Activated CD8-positive, alpha-beta memory T cell treated with anti-CD3 and anti-CD28 coated beads for 1 hour (primary cell): ENCODE measurements at places on chromosomes 11 and 22.

DNA sequence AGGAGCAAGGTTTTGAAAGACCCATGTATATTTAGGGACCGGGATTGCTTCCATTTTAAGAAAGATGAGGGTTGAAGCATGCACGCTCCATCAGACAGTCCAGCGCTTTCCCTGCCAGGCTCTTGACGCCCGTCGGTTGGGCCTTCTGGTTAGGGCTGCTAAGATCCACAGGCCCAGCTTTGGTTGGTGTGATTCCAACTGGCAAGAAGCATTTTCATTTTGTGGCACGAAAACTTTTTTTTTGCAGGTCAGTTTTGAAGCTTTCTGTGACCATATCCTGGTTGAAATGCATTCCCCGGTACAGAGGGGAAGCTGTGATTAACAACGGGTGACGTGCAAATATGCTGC lies 34.3 kb upstream of the MPPED1 start:
- DNase-seq, result no peak

DNA sequence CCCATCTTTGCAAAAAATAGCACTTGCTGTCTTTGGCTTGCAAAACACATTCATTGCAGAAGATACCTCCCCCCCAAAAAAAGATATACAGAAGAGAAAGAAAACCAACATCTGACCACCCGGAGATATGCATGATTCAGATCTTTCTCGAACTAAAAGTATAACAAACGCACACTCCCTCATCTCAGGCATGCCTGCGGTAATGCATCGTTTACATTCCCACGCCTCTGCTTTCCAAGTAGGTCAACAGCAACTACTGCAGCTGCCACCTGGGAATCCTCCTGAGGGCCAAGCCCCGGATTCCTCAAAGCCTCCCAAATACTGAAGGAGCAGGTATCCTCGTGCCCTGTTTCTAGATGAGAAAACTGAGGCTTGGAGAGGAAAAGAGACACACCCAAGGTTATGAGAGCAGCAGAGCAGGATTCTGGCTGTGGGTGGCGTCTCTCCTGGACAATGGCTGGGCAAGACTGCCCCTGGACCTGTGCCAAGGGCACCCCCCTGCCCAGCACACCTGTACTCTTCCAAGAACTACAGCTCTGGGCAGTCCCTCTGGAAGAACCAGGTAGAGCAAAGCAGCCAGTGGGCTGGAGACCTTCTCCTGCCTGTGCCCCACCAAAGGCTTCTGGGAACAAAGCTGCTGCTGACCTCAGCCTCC lies 38.1 kb downstream of the NUP50 start:
- DNase-seq, result no peak

DNA sequence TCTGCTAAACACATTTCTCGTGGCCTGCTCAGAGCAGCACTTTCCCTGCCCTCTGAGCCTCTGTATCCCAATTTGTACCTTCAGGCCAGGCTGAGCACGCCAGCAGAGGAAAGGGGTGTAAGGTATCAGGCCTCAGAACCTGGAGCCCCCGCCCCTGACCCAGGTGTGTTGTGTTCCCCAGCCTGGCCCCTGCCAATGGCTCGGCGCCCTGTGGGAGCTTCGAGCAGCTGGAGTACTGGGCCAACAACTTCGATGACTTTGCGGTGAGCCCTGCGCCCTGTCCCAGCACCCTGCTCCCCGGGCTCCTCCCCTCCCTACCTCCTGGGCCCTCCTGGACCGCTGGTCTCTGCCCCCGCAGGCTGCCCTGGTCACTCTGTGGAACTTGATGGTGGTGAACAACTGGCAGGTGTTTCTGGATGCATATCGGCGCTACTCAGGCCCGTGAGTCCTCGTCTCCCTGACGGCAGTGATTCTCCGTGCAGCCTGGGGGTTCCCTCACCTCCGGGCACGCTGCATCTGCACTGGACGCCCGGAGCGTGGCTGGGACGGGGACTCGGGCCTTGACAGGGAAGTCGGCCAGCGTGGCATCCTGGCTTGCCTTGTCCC lies 36.9 kb downstream of the TPCN2 start:
- no peak for DNase-seq

DNA sequence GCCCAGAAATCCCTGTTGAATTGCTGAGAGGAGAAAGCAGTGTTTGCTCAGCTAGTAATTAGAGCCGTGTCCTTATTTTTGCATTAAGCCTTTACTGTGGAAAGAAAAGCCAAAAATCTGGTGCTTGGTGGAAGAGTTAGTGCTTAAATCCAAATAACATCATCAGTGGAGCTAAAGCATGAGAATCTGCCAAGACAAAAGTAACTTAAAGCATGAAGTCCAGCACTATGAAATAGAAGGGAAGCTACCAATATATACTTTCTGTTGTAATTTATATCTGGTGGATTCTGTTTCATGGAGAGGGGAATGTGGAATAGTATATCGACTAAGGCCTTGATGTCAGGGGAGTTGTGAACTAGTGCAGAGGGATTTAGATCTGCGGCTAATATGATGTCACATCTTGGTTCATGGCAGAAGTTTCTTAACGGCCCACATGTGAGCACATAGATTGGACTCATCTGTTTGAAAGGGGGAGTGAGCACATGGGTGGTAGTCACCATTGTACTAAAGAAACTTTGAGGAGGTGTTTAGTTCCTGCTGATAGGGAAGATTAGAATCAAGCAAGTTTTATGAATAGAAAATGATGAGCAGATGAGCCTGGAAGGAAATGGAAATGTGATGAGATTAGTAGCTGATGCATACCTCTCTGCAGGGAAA lies 224.4 kb upstream of the MTNR1B start:
- no peak for DNase-seq

DNA sequence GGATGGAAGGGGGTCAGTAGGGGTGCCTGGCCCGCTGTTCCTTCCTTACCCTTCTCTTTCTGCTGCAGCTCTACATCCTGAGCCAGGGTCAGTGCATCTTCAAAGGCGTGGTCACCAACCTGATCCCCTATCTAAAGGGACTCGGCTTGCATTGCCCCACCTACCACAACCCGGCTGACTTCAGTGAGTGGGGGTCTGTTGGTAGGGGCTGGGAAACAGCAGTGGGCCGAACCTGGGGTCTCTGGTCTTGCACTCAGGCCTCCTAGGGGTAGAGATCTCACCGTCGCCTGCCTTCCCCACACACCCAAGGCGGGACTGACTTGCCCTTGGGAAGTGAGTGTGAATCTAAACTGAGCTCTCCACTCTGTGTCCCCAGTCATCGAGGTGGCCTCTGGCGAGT lies 7.6 kb downstream of the ABCG4 start:
- DNase-seq, result no peak

DNA sequence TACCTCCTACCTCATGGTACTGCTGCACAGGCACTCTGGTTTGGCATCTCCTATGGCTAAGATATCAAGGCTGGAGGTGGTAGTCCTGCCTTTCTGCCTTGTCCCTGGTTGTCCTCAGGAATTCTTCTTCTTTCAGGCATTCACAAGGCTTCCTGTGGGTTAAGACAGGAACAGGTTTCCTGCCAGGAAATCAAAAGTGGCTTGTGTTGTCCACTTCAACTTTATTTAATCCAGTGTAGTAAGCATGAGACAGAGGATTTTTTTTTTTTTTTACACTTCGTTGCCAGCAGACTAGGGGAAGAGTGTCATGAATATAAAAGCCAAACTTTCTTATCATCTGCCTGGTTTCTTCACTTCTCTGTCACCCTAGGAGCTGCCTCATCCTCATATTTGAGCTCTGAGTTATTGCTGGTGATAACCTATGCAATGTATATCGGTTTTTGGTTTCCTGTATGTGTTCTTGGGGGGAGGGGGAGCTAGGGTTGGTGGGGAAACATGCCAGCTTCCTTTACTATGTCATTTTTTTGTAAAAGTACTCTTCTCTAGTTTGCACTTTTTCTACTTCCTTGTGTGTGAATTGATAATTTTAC lies 50.2 kb downstream of the XKR3 start:
- no peak for DNase-seq

DNA sequence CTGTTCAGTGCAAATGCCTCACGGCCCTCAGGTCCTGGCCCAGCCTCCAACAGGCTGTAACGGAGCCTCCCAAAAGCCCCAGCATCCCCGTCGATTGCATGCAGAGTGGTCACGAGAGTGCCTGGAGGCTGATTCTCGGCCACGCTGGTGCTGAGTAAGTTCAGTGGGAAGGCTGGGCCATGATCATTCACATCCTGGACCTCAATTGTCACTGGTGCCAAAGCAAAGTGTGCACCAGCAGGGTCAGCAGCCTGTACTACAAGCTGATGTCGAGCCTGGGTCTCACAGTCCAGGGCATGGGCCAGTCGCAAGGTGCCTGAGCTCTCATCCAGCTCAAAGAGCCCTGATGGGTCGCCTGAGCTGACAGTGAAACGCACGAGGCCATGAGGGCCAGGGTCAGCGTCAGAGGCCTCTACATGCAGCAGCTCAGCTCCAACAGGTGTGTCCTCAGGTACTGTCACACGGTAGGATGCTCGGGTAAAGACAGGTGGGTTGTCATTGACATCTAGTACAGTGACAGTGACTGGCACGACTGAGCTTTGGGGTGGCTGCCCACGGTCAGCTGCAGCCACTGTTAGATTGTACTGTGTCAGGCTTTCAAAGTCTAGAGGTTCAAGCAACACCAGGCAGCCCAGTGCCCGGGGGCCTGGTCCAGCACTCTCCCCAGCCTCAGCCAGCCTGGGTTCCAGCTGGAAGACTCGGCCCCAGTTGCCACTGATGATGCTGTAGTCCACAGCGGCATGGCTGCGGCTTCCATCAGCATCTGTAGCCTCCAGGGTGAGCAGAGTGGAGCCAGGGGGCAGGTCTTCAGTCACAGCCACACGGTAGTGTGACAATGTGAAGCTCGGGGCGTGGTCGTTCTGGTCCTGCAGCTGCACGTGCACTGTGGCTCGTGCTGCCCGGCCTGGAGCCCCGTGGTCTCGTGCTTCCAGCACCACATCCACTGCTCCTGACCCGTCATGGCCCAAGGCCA lies 4.5 kb upstream of the TPP1 start:
- no peak for DNase-seq

DNA sequence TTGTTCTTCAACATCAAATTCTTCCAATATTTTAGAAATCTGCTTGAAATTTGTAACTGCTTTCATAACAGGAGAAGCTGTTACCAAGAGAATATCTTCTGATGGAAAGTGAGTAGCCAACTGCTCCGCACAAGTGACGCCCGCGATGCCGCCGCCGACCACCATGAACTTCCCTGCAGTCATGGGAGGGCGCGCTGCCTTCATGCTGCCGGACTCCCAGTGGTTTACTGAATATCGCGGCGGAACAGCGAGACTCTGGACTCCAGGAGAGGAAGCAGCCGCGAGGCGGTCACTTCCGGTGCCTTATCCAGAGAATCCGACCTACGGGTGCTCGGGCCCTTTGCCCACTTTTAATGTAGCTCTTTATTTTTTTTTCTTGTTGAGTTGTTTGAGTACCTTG lies 190.6 kb downstream of the GUCY1A2 start:
- DNase-seq, result no peak

DNA sequence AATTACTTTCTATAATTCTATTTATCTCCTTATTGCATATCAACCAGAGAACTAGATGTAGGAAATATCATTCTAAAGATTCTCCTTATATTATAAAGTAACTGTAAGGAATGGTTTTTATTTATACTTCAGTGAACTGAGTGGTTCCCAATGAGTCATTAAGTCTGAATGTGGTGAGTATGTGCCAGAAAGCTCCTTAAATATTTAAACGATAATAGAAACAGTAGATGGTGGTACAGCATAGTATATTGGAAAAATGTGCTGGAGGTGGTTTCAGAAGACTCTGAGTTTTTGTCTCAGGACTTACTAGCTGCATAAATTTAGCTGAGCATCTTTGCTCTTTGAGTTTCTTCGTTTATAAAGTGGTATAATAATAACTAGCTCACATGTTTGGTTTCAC lies 653.5 kb downstream of the FAM181B start:
- DNase-seq, result no peak

GRCh38 chr11:125797641-125798040 lies 9.7 kb downstream of the PATE3 start:
- no peak for DNase-seq

DNA sequence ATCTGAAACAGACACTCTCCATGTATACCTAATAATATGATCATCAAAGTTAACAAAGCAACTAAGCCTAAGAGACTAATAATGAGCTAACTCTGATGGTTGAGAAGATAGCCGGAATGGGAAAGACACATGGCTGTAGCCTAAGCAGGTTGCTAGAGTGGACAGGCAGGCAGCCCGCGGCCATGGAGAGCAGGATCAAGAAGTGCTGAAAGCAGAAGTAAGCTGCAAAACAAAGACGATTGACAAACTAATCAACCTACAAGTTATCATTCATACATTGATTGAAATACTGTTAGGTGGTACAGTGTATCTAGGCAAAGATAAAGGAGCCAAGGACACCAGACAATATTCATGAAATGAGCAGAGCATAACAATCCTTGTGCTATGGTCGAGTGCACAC lies 29.3 kb downstream of the SLN start:
- DNase-seq, result no peak

GRCh38 chr22:45192701-45193187 lies 29.0 kb downstream of the NUP50 start:
- DNase-seq, result no peak

- no peak for DNase-seq
Measured at GRCh38 chr11:7020183-7020917, at the start of the genes NLRP14 and ZNF214. NLRP14 (plus strand) TSS chr11:7020479; CDS start chr11:7038587, 18,108 bp downstream. ZNF214 (minus strand) TSS chr11:7020346; CDS start chr11:7002835, 17,511 bp downstream.

- DNase-seq, result no peak
Measured at GRCh38 chr11:1829039-1829820, 5.6 kb upstream of the SYT8 start.

DNA sequence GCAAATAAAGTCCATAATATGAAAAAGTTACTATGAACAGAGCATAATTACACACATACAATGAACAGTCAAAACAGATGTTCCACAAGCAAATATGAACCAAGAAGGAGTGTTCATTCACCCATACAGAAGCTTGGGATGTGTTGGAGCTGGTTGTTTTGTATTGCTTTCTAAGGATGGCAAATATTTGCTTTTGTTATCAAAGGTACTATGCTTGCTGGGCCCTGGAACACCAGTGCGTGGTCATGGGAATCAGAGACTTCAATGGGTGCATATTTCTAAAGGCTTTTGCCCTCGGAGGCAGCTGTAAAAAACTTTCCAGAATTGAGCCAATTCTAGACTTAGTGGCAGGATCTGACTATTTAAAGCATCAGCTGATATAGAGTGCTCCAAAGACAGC lies 85.1 kb downstream of the BARX2 start:
- DNase-seq, result no peak

- DNase-seq, result no peak
Measured at GRCh38 chr11:79482800-79483199, 42.0 kb upstream of the TENM4 start.

DNA sequence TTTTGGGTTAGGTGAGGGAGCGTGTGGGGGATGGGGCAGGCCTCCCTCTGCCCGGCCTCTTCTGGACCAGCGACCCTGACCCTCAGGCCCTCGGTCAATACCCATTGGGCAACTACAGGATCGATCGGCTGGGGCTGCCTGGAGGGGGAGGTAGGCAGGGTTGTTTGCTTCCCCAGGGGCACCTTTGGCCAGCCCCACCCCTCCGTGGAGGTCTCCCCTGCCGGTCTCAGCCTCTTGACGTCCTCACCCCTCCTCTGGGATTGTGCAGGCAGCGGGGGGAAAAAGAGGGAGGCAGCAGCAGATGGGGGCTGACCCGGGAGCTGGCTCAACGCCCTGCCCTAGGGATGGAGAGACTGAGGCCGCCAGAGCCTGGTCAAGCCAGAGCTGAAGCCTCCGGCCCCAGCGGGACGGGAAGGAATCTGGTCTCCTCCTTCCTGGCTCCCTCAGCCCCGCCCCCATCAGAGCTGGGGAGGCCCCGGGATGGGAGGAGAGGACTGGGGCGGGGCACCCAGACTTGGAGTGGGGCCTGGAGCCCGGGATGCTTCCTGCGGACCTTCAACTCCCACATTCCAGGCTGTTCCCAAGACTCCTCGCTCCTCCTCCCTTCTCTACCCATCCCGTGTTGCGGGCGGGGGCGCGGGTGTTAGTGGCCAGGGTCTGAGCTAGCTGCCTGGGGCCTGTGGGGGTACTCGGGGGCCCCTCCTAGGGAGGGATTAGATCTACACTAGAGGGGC lies 14.4 kb upstream of the CDC42EP1 start:
- no peak for DNase-seq

GRCh38 chr22:23754220-23754919 lies at the start of gene VPREB3:
VPREB3 (minus strand) TSS chr22:23754425; CDS start chr22:23754363, 62 bp downstream.
- no peak for DNase-seq
